Stimulated activated CD8-positive, alpha-beta memory T cell treated with anti-CD3 and anti-CD28 coated beads, Interleukin-2, amount 100 ng/mL, for 48 hours (primary cell): ENCODE measurements at places on chromosomes 1 and 21.

DNA sequence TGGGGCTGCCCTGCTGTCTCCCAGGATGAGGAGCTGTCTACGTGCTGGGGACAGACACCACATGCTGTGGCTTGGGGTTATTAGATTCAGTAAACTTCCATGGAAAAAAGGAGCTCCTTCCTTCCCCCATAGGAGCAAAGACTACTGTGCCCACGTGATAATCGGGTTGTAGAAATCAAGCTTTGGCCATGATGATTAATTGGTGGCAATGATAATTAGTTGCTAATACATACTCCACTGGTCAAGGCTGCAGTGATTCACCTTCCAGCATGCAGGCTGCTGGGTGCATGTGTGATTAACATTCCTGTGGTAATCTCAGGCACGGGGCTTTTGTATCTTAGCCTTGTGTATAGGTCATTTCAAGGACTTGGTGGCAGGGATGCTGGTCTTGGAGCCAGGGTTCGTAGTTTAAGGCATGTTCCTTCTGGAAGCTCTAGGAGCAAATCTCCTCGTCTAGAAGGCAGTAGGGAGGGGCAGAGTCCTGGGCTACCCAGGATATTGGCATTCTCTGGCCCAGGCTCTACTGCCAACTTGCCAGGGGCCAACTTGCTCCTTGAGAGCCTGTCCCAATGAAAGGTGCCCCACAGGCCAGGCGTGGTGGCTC is 41.4 kb downstream of the TMCO4 start:
- no peak for DNase-seq

DNA sequence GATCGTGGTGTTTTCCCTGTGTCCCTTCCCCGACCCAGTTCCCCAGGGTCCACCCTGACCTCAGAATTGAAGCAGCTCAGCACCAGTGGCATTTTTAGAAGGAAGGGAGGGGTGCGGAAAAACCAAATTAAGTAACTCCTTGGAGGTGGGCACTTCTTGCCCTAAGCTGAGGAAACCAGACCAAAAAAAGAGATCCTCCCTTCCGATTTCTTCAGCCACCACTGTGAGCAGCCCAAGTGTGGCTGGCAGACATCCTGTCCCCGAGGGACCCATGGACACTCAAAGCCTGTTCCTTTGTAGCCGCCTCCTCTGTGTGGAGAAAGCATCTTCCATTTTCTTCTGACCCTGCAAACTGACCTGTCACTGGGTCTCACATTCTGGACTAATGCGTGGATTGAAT is 31.3 kb downstream of the KIRREL1 start:
- DNase-seq, result no peak

GRCh38 chr1:178020968-178021640 is 51.2 kb upstream of the SEC16B start:
- no peak for DNase-seq

DNA sequence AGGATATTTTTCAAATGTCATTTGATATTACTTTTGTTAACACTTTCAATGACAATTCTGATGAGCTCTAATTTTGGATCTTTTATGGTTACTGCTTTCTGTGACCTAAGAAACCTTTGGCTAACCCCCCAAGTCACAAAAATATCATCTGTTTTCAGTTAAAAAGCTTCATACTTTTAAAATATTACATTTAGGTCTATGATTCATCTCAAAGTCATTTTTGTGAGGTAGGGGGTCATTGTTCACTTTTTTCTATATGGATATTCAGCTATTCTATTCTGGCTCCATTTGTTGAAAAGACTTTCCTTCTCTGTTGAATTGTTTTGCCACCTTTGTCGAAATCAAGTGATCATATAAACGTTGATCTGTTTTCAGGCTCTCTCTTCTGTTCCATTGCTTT is 44.8 kb downstream of the UCHL5 start:
- DNase-seq, result no peak

GRCh38 chr1:172895050-172895460 is 155.7 kb downstream of the TNFSF18 start:
- no peak for DNase-seq

DNA sequence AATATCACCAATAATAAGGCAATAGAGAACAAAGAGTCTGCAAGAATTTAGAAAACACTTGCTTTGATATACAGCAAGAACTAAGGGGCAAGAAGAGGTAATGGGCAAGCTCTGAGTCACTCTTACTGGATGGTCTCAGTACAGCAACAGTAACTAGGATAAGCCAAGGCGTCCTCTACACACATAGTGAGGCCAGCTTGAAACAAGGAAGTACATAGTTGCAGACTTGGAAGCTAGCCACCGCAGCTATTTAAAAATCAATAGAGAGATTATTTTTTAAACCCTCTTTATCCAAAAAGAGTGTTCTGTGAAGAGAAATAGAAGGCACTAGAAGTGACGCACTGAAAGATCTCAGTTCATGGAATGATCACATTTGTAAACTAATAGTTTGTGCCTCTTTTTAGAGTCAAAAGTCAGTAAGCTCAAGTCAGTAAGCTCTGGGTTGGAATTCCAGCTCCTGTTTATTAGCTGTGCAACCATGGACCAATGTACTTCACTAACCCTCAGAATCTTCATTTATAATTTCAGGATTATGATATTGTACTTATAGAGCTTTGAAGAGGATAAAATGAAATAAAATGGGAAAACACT is 118.6 kb downstream of the AKT3 start:
- DNase-seq, result no peak

DNA sequence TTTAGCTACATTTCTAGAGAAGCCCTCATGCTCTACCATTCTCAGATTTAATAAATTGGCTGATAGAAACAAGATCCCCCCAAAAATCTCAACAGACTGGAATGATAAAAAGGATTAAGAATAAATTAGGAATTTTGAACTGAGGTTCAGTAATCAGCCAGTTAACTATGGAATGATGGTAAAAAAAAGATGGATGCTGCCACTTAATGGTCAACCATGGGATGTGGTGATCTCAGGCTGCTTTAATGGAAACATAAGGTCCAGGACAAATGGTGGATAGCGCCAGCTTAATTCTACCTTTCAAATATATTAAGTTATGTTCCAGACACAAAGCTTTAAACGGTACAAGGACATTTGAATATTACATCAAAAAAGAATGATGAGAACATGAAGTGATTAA is 49.9 kb downstream of the CCN1 start:
- DNase-seq, result no peak

DNA sequence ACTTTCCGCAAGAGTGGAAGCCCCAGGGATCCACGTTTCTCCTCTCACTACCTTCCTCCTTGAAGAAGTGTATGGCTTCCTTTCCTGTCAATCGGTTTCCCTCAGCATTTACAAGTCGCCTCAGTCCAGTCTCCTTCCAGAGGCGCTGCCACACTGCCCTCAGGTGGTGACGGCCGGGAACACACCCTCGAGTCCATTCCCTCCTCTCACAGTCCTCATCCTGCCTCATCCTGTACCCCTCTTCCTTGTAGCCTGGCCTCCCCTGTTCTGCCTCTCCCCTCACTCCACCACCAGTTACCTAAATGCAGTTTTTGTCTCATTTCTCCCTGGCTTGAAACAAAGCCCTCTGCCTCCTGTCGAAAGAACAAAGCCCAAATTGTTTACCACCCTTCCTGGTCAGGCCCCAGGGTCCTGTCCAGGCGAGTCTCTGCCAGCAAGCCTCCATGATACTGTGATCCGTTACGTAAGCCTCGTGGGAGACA is 23.2 kb upstream of the LSM10 start:
- DNase-seq, result peak; percentile 77
